T-helper 17 cell (primary cell): ENCODE measurements at places on chromosomes 12 and 14. TPM values are rescaled to one million over a fixed set of nuclear protein-coding genes. Genes with fewer than 3 reads are reported as not detected.
A peak's percentile ranks its signal among the peaks of the same experiment; 100 is the strongest.

Gene HCAR1
- total RNA-seq: not detected

Gene NOP9
- total RNA-seq: 27.7 TPM

Gene LRRIQ1
- total RNA-seq: not detected

Gene SLC17A8
- total RNA-seq: not detected

Gene TAS2R20
- total RNA-seq: 1.1 TPM

Gene NOVA1
- total RNA-seq: not detected

DNA sequence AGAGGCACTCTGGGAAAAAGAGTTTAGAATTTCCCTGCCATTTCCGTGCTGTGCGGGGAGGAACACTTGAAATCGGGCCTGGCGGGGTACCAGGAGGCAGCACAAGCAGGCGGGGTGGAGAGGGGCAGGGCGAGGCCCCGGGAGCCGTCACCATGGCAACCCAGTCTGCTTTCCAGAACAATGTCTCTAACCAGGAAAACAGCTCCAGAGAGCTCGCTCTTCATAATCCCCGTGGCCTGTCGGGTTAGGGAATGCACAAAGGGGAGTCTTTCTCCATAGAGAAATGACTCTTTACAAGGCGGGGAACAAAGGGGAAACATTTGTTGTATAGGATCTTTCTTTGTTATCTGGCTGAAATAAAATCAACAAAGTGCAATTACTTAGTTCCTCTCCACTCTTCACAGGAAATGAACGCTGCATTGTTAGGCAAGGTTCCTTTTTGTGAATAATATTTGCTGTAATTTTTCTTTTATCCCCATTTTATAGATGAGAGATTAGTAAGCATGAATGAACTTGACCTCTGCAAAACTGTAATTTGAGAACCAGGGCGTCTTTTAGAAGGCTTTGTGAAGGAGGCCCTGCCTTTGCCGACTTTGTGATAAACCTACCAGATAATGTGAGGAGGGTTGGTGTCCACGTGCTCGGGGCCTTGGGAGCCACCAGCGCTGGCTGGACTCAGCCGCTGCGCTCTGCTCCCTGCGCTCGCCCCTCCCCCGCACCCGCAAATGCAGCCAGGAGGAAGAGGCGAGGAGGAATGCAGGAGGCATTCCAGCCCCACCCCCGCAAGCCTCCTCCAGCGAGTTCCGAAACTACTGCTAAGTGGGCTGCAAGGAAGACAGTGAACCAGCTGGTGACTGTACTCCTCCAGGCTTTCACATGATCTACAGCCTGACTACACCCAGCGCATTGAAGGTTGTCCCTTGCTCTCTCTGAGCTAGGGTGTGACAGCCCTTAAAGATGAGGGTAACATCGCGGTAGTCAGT lies 105.2 kb upstream of the ATF7IP start:
- H3K4me3 ChIP-seq: no peak overlapping the region
- no peak for DNase-seq
- H3K4me1 ChIP-seq: peaks cover 32% of the 10 kb centered on the region
- H3K27me3 ChIP-seq: no peaks in the 10 kb centered on the region
- H3K27ac ChIP-seq: no peak overlapping the region

DNA sequence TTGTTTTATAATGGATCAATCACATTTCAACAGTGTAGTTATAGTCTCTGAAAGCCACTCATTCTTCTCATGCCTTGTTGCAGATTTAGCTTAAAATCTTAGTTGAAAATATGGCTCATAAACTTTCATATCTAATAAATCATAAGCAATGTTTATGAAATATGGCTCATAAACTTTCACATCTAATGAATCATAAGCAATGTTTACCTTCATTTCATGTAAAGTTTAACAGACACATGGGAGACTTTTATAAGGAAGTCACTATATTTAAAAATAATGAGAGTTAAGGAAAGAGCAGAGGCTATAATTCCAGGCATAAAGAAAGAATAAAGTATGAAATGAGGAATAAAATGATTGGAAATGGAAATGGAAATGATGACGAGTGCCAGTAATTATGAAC lies 1042.1 kb downstream of the FSCB start:
- no peaks in the 10 kb centered on the region for H3K27me3 ChIP-seq
- no peaks in the 10 kb centered on the region for H3K36me3 ChIP-seq
- no peak overlapping the region for H3K27ac ChIP-seq
- no peak overlapping the region for H3K4me3 ChIP-seq
- DNase-seq: no peak

GRCh38 chr12:26246483-26247164 lies 51.3 kb downstream of the SSPN start:
- H3K36me3 ChIP-seq: no peaks in the 10 kb centered on the region
- no peaks in the 10 kb centered on the region for H3K4me1 ChIP-seq
- H3K27ac ChIP-seq: no peak overlapping the region
- no peak for DNase-seq

DNA sequence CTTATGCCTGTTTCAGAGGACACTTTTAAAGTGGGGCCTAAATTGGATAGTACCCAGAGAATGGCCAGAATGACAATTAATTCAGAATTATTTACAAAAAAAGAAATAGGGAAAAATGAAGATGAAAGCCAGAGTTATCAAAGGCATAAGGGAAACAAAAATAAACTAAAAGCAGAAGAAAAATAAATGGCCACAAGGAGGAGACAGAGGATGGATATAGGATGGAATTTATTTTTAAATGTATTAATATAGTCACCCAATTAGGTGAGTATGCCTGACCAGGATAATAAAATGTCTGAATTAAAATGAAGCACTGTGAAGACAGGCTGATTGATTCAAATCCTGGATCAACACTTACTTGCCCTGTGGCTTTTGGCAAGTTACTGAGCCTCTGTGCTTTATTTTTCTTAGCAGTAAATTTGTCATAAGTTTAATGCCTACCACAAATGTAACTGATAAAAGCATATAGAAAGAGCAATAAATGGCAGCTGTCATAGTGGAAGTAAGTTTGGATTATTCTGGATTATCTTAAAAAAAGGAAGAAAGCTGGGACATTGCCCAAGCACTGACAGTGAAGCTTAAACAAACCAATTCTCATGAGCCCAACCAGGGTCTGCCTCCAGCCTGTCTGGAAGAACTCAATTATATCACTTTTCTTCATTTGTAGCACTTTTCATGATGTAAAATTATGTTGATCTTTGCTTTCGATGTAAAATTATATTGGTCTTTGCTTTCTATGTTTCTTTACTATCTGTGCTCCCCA lies 3.5 kb downstream of the CLEC9A start:
- peaks cover 4% of the 10 kb centered on the region for H3K36me3 ChIP-seq
- H3K4me3 ChIP-seq: no peak overlapping the region
- no peaks in the 10 kb centered on the region for H3K4me1 ChIP-seq
- DNase-seq: no peak
- H3K27me3 ChIP-seq: peaks cover 79% of the 10 kb centered on the region
- no peak overlapping the region for H3K27ac ChIP-seq

DNA sequence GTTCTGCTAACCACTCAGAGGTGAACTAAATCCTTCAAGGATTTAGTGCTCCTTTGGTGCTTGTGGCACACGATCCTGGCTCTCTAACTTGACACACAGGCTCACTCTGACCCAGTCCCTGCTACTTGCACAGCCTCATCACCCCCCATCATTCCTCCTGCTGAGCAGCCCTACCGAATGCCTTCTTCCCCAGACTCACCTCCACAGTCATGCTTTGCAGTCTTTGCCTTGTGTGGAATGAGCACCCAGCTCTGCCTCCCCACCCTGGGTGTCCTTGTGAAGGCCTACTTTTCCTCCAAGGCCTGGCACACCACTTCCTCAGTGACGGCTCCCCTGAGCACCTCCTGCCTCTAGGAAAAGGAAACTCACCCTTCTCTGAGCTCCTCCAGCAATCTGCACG lies 7.9 kb upstream of the TINF2 start:
- no peaks in the 10 kb centered on the region for H3K27me3 ChIP-seq
- H3K4me3 ChIP-seq: peak overlapping the region; percentile 19
- H3K36me3 ChIP-seq: peaks cover 6% of the 10 kb centered on the region
- peaks cover 20% of the 10 kb centered on the region for H3K4me1 ChIP-seq
- no peak for DNase-seq
